ENCODE measurements at places on chromosomes 5 and 9.

GRCh38 chr9:91150998-91151717 is 210.6 kb downstream of the AUH start:
- no peak for DNase-seq

DNA sequence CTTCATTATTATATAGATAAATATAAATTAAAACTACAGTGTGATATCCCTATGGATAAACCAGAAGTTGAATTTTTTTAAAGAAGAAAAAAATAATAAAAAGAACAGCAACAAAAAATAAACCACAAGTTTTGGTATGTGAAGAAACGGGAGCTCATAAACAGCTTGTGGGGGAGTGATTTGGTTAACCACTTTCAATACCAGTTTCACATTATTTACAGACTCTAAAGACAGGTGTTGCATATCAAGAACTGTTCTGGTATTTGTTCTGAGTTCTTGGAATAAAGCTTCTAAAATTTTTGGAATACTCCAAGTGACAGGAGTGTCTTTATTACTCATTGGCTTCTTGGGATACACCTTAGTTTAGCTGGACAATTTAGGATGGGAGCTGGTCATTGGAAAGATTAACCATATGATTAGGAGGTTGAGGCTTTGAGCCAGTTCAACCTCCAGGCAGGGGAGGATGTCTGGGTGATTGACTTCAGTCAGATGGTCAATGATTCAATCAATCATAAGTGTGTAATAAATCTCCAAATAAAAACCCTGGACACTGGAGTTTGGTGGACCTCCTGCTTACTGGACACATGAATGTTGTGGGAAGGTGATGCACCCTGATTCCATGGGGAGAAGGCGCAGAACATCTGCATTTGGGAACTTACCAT is 2223.1 kb upstream of the C9orf72 start:
- no peak for DNase-seq

GRCh38 chr9:26955222-26955903 is 849 bp upstream of the IFT74 start:
- no peak for DNase-seq

- no peak for DNase-seq
Measured at GRCh38 chr9:104682642-104683041, 11.7 kb upstream of the OR13D1 start.

DNA sequence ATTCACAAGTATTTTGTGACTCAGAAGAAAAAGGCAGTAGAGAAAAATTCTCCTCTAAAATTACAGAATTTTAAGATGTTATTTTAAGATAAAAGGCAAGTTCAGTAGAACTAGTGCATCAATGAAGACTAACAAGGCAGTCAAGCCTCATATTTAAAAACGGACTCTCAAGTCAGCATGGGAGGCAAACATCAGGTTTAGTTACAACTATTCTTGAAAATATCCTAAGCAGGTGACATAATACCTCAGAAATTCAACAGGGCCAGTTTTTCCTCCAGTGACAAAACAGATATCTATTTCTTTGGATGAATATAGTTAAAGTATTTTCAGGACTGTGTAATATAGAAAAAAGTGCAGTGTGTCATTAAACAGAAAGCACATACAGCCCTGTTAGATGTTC is 194.0 kb upstream of the NMUR2 start:
- DNase-seq, result no peak

- DNase-seq, result no peak
Measured at GRCh38 chr9:124934290-124934689, 6.6 kb downstream of the GOLGA1 start.

- no peak for DNase-seq
Measured at GRCh38 chr9:37410969-37411785, 11.3 kb upstream of the GRHPR start.

DNA sequence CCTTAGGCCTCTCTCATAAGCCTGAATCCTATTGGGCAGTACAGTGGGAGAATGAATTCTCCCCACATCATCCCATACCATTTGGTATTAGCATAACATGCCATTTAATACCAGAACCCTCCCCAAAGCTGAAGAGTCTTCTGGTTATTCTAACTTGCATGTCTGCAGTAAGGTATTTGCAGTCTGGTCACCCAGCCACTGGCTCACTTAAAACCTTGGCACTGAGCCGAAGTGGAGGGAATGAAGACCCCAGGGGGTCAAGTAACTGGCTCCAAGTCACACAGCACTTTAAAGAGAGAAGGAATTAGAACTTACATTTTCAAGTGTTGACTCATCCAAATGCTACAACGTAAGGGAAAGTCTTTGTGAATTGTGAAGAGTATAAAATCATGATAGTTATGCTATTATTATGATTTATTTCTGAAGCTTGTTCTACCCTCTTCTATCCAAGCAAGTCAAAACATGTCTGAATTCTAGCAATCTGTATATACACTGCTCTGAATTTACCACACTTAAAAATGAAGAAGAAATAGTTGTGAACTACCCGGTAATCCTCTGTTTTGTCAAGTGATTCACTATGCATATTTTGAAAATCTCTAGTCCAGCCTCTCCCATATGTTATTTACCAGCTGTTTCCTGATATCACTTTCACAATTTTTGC is 28.5 kb downstream of the GLRA1 start:
- no peak for DNase-seq

GRCh38 chr9:90070056-90070455 is 465.2 kb downstream of the GADD45G start:
- DNase-seq, result no peak

- no peak for DNase-seq
Measured at GRCh38 chr5:72586788-72587530, 79.7 kb upstream of the ZNF366 start.

- DNase-seq, result no peak
Measured at GRCh38 chr5:118029807-118030206, 958.5 kb downstream of the DTWD2 start.

DNA sequence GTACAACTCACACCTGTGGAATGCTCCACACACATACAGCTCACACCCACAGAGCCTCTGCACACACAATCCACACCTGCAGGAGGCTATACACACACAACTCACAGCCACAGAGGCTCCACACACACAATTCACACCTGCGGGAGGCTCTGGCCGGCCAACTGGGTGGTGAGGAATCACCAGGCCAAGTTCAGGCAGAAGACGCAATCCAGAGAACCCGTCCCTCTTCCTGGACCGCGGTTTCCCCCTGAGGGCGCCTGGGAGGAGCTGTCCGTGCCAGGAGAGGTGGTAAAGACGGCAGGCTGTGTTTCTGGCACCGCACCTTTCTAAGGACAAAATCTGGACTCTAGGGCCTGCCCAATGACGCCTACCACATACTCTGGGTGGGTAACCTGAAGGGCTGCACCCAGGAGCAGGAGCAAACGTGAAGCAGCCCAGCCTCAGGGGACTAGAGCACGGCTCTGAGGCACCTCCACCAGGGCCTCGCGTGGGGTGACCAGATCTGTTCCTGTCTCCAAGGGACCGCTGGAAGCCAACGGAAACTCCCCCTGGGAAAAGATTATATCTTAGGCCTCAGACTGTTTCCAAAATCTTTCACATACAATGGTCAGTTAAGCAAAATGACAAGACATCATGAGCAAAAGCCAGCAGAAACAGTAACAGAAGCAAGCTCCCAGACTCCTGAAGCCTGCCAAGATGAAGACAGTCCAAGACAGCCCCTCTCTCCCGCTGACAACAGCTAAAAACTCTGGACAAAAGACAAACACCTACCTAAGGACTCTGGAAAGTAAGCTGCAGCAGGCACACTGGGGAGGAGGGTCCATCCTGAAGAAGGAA is 16.9 kb downstream of the CAMSAP1 start:
- DNase-seq, result no peak

- no peak for DNase-seq
Measured at GRCh38 chr9:69905286-69905685, 84.7 kb downstream of the CFAP95 start.

- no peak for DNase-seq
Measured at GRCh38 chr9:93656426-93657239, 80.2 kb downstream of the PHF2 start.

Data from esophagus squamous epithelium (tissue), 5 donors.